ENCODE measurements at places on chromosomes 5 and 9. TPM values are rescaled to one million over a fixed set of nuclear protein-coding genes. Genes with fewer than 3 reads are reported as not detected.

OGN gene
- total RNA-seq, result 2.0 TPM

SLC25A48 gene
- not detected for total RNA-seq

QRFP gene
- total RNA-seq, result not detected

ADAMTSL1 gene
- 115 TPM for total RNA-seq

ORM2 gene
- total RNA-seq, result not detected

GABBR2 gene
- 0.13 TPM for total RNA-seq

REEP2 gene
- total RNA-seq, result 6.8 TPM

DOCK8 gene
- total RNA-seq, result under 0.01 TPM

BARHL1 gene
- total RNA-seq, result not detected

MLANA gene
- total RNA-seq, result not detected

PCDHGB1 gene
- total RNA-seq, result 1.8 TPM

MED10 gene
- 8.8 TPM for total RNA-seq

RASEF gene
- total RNA-seq, result 0.06 TPM

SLC34A3 gene
- 0.06 TPM for total RNA-seq

KIF24 gene
- 2.9 TPM for total RNA-seq

LCP2 gene
- not detected for total RNA-seq

WDR70 gene
- 35.8 TPM for total RNA-seq

LURAP1L gene
- total RNA-seq, result 12.2 TPM

ZNF608 gene
- total RNA-seq, result 7.7 TPM

ALDOB gene
- not detected for total RNA-seq

ANKH gene
- total RNA-seq, result 97.9 TPM

ZFP37 gene
- 1.2 TPM for total RNA-seq

TDRD7 gene
- 12.6 TPM for total RNA-seq

PCDHB14 gene
- 1.1 TPM for total RNA-seq

CATSPER3 gene
- total RNA-seq, result 0.25 TPM

GCNT4 gene
- 3.5 TPM for total RNA-seq

STKLD1 gene
- total RNA-seq, result 0.79 TPM

LCN9 gene
- total RNA-seq, result not detected

GABRA6 gene
- not detected for total RNA-seq

ERAP2 gene
- 65.5 TPM for total RNA-seq

TAF11L9 gene
- not detected for total RNA-seq

MSX2 gene
- total RNA-seq, result 0.50 TPM

ACTBL2 gene
- not detected for total RNA-seq

GDA gene
- total RNA-seq, result under 0.01 TPM

SLC36A3 gene
- total RNA-seq, result not detected

GABRA1 gene
- under 0.01 TPM for total RNA-seq

PLAC8L1 gene
- 0.40 TPM for total RNA-seq

PCDHB15 gene
- 0.56 TPM for total RNA-seq

PCDHB11 gene
- total RNA-seq, result 0.44 TPM

PRELID2 gene
- 44.0 TPM for total RNA-seq

Data from aortic smooth muscle cell (primary cell).